Amniotic stem cell (primary cell): ENCODE measurements at places on chromosomes 1 and 21.
A peak's percentile ranks its signal among the peaks of the same experiment; 100 is the strongest.

DNA sequence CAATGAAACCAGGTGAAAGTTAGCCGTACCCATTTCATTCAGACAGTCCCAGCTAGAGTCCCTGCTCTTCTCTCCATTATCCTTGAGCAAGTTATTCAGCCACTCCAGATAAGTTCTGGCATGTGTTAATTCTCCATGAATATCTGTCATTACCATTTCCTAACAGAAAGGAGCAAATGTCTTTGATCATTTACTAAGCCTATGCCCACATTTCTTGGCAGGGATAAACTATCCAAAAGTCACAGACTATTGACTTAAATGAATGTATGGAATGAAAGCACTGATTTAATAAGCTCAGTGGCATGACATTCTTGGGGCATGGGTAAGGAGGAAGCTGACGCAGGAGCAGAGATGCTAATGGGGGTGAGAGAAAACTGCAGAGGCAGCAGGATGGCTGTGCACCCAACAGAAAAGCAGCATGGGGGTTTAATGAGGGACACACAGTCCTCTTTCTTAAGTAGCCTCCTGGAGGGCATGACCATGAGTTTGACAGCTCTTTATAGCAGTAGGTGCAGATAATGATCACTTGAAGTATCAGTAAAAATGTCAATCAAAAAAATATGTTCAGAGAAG, 17.6 kb upstream of the DHCR24 start:
- DNase-seq: peak; percentile 38

DNA sequence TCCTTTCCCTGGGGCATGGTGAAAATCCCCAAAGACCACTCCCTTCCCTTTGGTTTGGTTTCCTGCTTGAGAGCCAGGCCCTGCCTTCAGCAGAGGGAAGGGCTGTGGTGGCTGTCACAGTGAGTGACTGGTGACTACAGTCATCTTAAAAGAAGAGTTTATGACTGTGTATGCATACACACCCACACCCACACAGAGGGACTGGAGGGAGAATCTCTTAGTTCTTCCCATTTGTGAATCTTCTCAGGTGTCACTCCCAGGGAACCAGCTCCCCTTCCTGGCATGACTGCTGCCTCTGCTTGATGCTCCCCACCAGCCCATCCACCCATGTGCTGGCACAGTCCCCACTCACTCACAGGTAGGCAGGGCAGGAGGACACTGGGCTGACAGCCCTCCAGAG, 3.9 kb upstream of the KCNA2 start:
- no peak for DNase-seq

- DNase-seq: no peak
These were observed 64.2 kb downstream of the POFUT2 start for GRCh38 chr21:45223236-45224185.

DNA sequence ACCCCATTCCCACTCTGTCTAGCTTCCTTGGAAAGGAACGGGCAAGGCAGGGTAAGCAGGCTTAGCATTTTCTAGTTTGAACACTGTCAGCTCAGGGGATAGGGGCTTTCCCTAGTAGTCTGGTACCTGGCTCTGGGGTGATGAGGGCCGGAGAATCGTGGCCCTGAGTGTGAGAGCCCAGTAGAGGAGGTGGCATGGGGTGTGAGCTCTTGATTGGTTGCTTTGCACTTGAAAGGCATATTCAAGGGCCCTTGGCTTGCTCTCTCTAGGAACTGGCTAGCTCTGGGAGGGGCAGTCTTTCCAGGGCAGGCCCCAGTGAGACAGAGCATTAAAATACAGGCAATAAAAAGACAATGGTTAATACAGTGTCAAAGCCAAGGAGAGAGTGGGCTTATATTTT, 10.8 kb upstream of the EXTL1 start:
- no peak for DNase-seq

GRCh38 chr1:226712742-226713419, 26.2 kb downstream of the ITPKB start:
- no peak for DNase-seq

- no peak for DNase-seq
These were observed 29.4 kb downstream of the HMGB4 start for GRCh38 chr1:33893147-33893830.

- DNase-seq: no peak
These were observed 60.1 kb upstream of the FAM89A start for GRCh38 chr1:231099996-231100767.

GRCh38 chr1:244920911-244921761, 56.8 kb upstream of the HNRNPU start:
- no peak for DNase-seq
